Large intestine (tissue), 12 donors: ENCODE measurements at places on chromosomes 3 and 15. TPM values are rescaled to one million over a fixed set of nuclear protein-coding genes. Genes with fewer than 3 reads are reported as not detected.

PRR20G gene
- polyA plus RNA-seq: not detected

DNA sequence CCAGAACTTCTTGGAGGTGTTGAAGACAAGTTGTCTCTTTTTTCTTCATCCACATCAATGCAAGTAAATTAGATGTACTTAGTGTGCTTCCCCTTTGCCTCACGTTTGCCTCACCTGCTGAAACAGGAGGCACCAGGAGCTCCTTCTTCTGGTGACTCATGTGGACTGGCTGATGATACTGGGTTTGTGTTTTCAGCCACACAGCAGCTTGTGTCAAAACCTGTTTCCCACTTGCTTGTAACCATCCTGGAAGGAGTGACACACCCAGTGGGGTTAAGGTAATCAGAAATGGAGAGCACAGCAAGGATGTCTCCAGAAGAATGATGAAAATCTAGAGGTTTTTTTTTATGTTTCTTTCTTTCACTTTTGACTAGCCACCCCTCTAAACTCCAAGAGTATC, 143.3 kb upstream of the RBMS3 start:
- no peaks in the 10 kb centered on the region for H3K4me1 ChIP-seq
- H3K36me3 ChIP-seq: no peaks in the 10 kb centered on the region
- H3K4me3 ChIP-seq: no peak overlapping the region
- no peaks in the 10 kb centered on the region for H3K27me3 ChIP-seq
- DNase-seq: no peak

GRCh38 chr15:51888593-51889195, 59.2 kb downstream of the TMOD3 start:
- H3K4me1 ChIP-seq: no peaks in the 10 kb centered on the region
- no peak overlapping the region for H3K4me3 ChIP-seq
- no peaks in the 10 kb centered on the region for H3K27me3 ChIP-seq
- H3K36me3 ChIP-seq: peaks cover 19% of the 10 kb centered on the region
- H3K27ac ChIP-seq: no peak overlapping the region

DNA sequence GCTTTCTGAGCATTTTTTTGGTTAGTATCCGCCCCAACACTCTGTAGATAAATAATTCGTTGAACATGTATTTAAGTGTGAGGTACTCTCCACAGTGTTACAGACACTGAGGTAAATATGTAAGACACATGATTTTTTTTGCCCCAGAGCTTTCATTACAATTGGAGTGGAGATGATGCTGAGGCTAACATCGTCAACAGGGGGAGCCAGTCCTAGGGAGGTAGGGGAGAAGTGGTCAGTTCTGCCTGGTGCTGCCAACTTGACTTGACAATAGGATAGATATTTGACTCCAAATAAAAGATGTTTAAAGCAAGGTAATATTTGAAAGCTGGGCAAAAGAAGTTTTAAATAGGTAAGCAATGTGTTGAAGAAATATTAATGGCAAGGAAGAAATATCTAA, 295.7 kb downstream of the UNC13C start:
- H3K36me3 ChIP-seq: no peaks in the 10 kb centered on the region
- no peak overlapping the region for H3K4me3 ChIP-seq
- no peaks in the 10 kb centered on the region for H3K4me1 ChIP-seq

NRROS gene
- 2.1 TPM for polyA plus RNA-seq

PLA2G4E gene
- polyA plus RNA-seq: 0.43 TPM

LDHAL6B gene
- 0.57 TPM for polyA plus RNA-seq

GRCh38 chr3:27194861-27195483, 174.2 kb downstream of the NEK10 start:
- no peak overlapping the region for H3K27ac ChIP-seq
- H3K4me3 ChIP-seq: no peak overlapping the region
- H3K4me1 ChIP-seq: no peaks in the 10 kb centered on the region
- DNase-seq: no peak
- no peaks in the 10 kb centered on the region for H3K27me3 ChIP-seq

THSD4 gene
- 17.5 TPM for polyA plus RNA-seq

PSTPIP1 gene
- 3.1 TPM for polyA plus RNA-seq

SLC28A2 gene
- 16.8 TPM for polyA plus RNA-seq

DNA sequence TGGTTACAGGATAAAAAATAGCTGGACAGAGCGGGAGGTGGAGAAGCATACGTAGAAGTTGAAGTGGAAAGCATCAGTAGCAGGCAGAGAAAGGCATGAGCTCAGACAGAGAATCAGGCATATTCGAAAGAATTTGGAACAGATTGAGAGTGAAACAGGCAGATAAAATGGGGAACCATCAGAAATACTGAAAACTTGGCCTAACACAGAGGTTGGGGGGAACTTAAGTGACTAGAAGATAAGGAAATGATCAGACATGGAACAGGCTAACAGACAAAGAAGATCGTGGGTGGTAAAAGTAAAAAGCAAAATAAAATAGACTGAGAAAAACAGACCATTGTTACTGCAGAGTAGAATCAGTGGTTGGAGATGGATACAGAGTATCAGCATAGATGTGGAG, 32.9 kb downstream of the GTF2E1 start:
- DNase-seq: no peak
- H3K4me1 ChIP-seq: no peaks in the 10 kb centered on the region
- no peak overlapping the region for H3K27ac ChIP-seq
- no peaks in the 10 kb centered on the region for H3K27me3 ChIP-seq
- peaks cover 28% of the 10 kb centered on the region for H3K36me3 ChIP-seq

DNA sequence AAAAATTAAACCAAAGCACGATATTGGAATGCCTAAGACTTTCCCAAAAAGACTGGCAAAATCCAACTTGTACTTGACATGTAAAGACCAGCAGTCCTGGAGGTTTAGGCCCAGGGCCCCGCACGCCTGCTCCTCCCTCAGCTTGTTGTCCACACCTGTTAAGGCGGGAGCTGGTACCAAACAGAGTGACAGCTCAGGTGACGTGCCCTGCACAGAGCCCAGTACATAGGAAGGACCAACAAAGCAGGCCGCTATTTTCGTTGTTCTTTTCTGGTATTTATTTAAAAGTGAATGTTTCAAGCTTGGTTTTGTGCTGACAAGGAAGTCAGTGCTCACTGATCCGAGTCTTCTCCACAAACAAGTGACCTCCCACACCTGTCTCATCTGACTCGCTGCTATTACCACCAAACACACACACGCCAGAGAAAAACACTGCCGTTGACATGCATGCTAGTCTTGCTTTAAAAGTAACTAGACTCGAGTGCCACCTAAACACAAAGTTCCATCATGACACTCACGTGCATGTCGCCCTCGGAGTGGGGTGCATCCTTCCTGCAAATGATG, 50.2 kb downstream of the HERC2 start:
- no peak overlapping the region for H3K27ac ChIP-seq
- H3K4me1 ChIP-seq: no peaks in the 10 kb centered on the region
- H3K27me3 ChIP-seq: no peaks in the 10 kb centered on the region
- no peak for DNase-seq
- no peak overlapping the region for H3K4me3 ChIP-seq

CDHR4 gene
- polyA plus RNA-seq: 0.10 TPM

DNA sequence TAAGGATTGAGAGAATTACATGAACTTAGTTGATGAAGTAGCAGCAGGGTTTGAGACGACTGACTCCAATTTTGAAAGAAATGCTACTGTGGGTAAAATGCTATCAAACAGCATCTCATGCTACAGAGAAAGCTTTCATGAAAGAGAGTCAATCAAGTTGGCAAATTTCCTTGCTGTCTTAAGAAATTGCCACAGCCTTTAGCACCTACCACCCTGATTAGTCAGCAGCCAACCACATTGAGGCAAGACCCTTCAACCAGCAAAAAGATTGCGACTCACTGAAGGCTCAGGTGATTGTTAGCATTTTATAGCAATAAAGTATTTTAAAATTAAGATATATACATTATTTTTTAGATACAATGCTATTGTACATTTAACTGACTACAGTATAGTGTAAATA, 80.9 kb downstream of the RAP2B start:
- H3K27me3 ChIP-seq: no peaks in the 10 kb centered on the region
- no peaks in the 10 kb centered on the region for H3K36me3 ChIP-seq
- no peaks in the 10 kb centered on the region for H3K4me1 ChIP-seq
- DNase-seq: no peak
- no peak overlapping the region for H3K4me3 ChIP-seq

- peak; percentile 77 for DNase-seq
- H3K4me1 ChIP-seq: peaks cover 19% of the 10 kb centered on the region
- H3K36me3 ChIP-seq: no peaks in the 10 kb centered on the region
- no peak overlapping the region for H3K4me3 ChIP-seq
Observed at GRCh38 chr3:11509173-11510000, 134.3 kb downstream of the VGLL4 start.

ATP13A5 gene
- polyA plus RNA-seq: 0.09 TPM

DNA sequence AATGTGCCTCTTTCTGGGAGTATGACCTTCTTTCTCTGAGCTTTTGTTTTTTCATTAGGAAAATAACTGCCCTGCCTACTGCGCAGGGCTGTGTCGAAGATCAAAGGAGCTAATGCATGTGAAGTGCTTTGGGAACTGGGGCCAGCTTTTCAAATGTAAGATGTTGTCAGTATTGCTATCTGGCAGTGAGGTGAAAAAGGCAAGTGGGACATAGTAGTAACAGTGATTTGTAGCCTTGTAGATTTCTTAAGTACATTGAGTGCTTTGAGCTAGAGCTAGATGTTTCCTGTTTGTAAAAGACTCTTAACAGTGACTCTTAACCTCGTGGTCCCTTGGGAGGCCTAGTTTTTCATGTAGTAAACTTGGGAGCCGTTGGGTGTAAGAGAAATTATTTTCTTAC, 126.5 kb downstream of the ECT2 start:
- no peak overlapping the region for H3K4me3 ChIP-seq
- no peak overlapping the region for H3K27ac ChIP-seq
- H3K4me1 ChIP-seq: no peaks in the 10 kb centered on the region

DNA sequence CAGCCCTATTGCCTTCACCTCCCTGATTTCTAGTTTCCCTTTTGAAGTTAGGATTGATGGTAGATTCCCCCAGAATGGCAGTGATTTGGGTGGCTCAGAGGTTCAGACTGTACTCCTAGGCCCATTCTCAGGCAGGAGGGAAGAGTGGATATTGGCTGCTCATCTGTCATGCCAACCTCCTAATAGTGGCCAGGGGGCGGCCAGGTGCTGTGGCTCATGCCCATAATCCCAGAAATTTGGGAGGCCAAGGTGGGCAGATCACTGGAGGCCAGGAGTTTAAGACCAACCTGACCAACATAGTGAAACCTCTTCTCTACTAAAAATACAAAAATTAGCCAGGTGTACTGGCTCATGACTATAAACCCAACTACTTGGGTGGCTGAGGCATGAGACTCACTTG, 11.3 kb downstream of the RRP9 start:
- no peak for DNase-seq
- no peak overlapping the region for H3K4me3 ChIP-seq
- H3K36me3 ChIP-seq: peaks cover 27% of the 10 kb centered on the region
- no peaks in the 10 kb centered on the region for H3K27me3 ChIP-seq
- H3K27ac ChIP-seq: no peak overlapping the region

- H3K36me3 ChIP-seq: peaks cover 8% of the 10 kb centered on the region
- peaks cover 4% of the 10 kb centered on the region for H3K4me1 ChIP-seq
- DNase-seq: no peak
- H3K27ac ChIP-seq: no peak overlapping the region
- H3K4me3 ChIP-seq: no peak overlapping the region
Observed at GRCh38 chr15:96352604-96353405, 22.3 kb downstream of the NR2F2 start.

ZNF662 gene
- 23.4 TPM for polyA plus RNA-seq

- H3K27ac ChIP-seq: no peak overlapping the region
- no peaks in the 10 kb centered on the region for H3K4me1 ChIP-seq
Observed at GRCh38 chr3:101944308-101944707, 95.0 kb downstream of the NFKBIZ start.

INSYN1 gene
- 3.7 TPM for polyA plus RNA-seq

GRCh38 chr3:139695007-139695406, 17.2 kb upstream of the NMNAT3 start:
- DNase-seq: no peak
- no peak overlapping the region for H3K4me3 ChIP-seq
- H3K27me3 ChIP-seq: no peaks in the 10 kb centered on the region
- H3K27ac ChIP-seq: no peak overlapping the region
- no peaks in the 10 kb centered on the region for H3K36me3 ChIP-seq

PGBD4 gene
- polyA plus RNA-seq: 1.9 TPM

DNA sequence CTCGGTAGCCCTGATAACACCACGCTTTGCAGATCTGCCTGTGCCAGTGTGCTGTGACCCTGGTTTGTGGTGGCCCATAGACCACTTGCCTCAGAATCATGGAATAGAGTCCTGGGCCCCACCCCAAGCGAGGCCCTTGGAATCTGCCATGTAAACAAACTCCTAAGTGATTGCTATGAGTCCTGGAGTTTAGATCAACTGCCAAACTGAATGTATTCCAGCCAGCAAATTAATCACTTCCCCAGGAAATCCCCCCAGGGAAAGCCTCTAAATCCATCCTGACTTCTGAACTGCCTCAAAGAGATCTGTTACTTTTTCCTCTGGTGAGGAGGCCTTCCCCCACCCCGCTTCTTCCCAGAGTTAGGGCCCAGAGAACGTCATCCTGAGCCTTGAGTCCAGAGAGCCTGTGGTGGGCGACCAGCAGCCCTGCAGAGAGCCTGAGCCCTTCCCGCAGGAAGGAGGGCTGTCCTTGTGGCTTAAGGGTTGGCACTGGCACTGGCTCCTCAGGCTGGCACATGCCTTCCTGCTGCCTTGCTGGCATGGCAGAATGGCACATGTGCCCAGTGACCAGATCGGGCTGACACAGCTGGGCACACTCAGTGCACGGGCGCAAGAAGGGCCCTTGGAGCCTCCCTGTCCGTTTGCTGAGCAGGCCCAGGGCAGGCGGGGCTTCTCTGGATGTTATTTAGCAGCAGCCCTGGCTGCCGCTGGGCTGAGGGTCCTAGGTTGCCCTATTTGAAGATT, 50.6 kb upstream of the PLXNA1 start:
- no peak for DNase-seq
- H3K36me3 ChIP-seq: no peaks in the 10 kb centered on the region
- no peak overlapping the region for H3K4me3 ChIP-seq
- H3K27me3 ChIP-seq: no peaks in the 10 kb centered on the region

DNA sequence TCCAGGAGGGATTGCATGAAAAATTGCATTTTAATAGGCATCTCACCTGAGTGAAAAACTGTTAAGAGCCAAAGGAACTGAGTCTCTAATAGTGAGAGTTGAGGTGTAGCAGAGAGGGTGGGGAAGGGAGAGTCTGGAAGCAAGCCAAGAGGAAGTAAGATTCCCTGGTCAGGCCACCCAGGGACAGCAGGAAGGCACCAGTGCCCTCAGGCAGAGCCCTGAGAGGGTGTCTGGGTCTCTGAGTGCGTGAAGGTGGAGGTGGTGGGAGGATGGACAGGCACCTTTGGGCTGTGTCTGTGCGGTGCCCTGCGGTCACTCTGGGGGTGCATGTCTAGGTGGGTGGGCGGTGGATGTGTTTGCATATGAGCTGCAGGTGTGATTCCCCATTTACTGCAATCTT, 300.4 kb upstream of the ROPN1 start:
- H3K36me3 ChIP-seq: no peaks in the 10 kb centered on the region
- DNase-seq: no peak
- H3K27ac ChIP-seq: no peak overlapping the region
- H3K4me1 ChIP-seq: no peaks in the 10 kb centered on the region
- H3K27me3 ChIP-seq: no peaks in the 10 kb centered on the region

DNA sequence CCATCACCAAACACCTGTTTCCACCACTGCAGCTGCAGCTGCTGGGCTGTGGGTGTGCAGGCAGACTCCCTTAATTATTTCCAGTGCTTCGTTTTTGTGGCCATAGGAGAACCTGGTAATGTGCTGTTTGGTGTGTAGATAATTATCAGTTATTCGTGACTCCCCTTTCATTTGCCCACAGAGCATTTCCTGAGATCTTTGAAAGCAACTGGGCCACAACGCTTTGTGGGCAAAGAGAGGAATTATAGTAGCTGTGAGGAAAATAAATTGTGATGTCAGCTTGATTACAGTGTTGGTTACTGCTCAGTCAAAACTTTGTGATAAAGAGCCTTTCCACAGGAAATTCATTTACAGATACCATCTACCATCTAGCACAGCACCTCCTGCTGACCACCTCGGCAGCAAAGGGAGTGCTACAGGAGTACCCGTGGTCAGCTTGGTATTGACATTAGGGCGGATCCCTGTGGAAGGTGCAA, 193.3 kb upstream of the SLCO3A1 start:
- no peak overlapping the region for H3K27ac ChIP-seq
- no peaks in the 10 kb centered on the region for H3K36me3 ChIP-seq
- no peaks in the 10 kb centered on the region for H3K4me1 ChIP-seq
